Fibroblast of lung (primary cell): ENCODE measurements at places on chromosomes 16 and 17. TPM values are rescaled to one million over a fixed set of nuclear protein-coding genes. Genes with fewer than 3 reads are reported as not detected.

- peak; percentile 61 for DNase-seq
Measured at GRCh38 chr16:29007730-29008593, 23.1 kb downstream of the LAT start.

SPNS2 gene
- under 0.01 and 0.17 TPM in 2 replicates for total RNA-seq

DNA sequence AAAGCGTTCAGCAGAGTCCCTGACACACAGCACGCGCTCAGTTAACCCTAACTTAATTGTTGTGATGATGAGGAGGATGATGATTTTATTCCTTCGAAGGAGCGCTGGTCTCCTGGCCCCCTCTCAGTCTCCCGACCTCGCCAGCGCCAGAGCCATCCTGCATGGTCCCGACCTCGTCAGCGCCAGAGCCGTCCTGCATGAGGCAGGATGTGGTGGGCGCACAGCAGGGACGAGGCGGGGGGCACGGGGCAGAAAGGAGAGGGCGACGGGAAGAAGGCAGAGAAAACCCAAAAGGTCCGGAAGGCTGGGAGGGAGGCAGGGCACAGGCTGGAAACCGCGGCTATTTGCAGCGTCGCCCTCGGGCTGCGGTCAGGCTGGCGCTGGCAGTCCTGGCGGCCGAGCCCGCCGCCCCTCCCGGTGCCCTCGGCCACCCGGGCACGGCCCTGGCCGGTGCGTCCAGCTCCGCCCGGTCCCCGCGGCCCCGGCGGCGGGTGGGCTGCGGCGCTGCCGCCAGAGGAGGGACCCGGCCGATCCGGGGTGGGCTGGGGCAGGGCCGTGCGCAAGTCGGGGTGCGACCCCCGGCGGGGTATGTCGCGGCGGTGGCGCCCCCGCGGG lies 3.0 kb upstream of the TAC4 start:
- DNase-seq: no peak

DNA sequence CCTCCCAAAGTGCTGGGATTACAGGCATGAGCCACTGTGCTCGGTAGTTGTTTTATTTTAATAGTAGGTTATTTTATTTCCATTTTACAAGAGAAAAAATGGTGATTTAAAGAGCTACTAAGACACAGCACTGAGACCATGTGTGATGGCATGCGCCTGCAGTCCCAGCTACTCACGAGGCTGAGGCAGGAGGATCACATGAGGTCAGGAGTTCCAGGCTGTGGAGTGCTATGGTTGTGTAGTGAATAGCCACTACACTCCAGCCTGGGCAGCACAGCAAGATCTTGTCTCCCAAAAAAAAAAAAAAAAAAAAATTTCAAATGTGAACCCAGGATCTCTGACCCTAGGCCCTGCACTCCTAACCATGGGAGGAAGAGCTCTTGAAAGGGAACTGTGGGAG lies 3.7 kb downstream of the SERPINF1 start:
- no peak for DNase-seq

- no peak for DNase-seq
Measured at GRCh38 chr17:27404676-27405075, 51.6 kb upstream of the KSR1 start.

DNA sequence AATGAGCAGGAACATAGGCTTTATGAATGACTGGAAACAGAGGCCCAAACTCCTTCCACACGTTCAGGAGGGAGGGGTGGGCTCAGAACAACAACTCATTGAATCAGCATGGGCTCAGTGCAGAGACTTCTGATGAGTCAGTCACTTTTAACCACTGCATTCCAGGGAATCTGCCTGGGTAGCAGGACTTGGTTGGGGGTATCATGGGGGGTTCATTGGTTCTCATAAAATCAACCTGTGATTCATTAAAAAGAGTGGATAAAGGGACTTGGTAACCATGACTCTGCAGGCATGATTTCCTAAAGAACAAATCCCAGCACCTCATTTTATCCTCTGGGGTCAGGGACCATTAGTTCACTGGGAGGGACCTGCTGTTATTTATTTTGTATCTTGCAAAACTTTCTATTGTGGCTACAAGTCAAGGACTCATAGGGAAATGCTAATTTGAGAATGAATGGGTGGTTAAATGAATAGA lies 13.8 kb downstream of the ITGB3 start:
- DNase-seq: peak; percentile 75

DNA sequence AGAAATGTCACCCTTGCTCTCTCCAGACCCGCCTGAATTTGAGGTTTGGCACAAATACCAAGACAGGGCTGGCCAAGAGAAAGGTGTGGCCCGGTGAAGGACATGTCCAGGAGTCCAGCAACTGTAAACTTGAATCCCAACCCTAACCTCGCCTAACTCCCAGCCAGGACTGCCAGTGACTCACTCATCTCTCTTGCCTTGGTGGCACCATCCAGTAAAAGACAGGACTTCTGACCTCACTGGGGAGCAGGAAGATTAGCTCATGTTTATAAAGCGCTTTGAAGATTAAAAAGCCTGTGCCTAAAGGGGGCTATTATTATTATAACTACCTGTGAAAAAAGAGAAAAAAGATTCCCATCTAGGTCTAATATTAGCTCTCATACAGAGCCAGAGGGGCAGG lies 335.3 kb downstream of the SOX9 start:
- DNase-seq: peak; percentile 84

GRCh38 chr16:87326151-87326571 lies 9.0 kb upstream of the C16orf95 start:
- no peak for DNase-seq

HS3ST3B1 gene
- 13.4 and 17.2 TPM in 2 replicates for total RNA-seq

GRCh38 chr17:59680314-59680713 lies 26.9 kb downstream of the PTRH2 start:
- no peak for DNase-seq

DNA sequence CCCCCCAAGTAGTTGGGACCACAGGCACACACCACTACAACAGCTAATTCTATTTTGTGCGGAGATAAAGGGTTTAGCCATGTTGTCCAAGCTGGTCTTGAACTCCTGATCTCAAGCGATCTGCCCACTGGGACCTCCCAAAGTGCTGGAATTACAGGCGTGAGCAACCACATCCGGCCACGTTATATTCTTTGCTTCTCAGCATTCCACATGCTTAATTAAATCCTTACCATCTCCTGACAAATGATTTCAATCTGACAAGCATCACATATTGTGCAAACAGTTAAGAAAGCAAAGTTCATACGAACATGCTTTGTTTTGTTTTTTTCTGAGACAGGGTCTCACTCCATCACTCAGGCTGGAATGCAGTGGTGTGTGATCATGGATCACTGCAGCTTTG lies 18.2 kb downstream of the HIGD1B start:
- no peak for DNase-seq

GRCh38 chr16:86072328-86073102 lies 173.6 kb downstream of the IRF8 start:
- peak; percentile 88 for DNase-seq

GRCh38 chr16:66954097-66954659 lies 6.9 kb upstream of the CES3 start:
- peak; percentile 58 for DNase-seq

DNA sequence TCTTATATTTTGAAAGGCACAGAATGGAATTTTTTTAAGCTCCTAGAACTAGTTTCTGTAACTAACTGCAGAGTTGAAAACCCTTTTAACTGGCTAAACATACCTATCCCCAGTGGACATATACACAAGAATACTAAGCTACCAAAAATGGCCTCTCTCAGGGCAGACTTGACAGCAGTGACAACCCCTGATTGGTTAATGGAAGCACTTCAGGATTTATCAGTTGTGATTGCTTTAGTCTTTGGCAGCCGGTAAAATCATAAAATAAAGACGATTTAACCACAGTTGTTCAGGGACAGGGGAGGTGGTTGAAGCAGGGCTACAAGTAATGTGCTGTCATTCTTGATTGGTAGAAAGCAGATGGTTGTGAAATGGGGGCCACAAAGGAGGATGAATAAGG lies 452.0 kb upstream of the SOX9 start:
- no peak for DNase-seq

OTOP3 gene
- total RNA-seq: not detected in 2 replicates

ABCA10 gene
- 2.6 and 2.8 TPM in 2 replicates for total RNA-seq
